GM12878 (cell line): ENCODE measurements at places on chromosomes 12 and 14. TPM values are rescaled to one million over a fixed set of nuclear protein-coding genes. Genes with fewer than 3 reads are reported as not detected.

The PRH2 gene
- polyA plus RNA-seq, result 0.50 TPM in 1 of 2 replicates, not detected in the other

DNA sequence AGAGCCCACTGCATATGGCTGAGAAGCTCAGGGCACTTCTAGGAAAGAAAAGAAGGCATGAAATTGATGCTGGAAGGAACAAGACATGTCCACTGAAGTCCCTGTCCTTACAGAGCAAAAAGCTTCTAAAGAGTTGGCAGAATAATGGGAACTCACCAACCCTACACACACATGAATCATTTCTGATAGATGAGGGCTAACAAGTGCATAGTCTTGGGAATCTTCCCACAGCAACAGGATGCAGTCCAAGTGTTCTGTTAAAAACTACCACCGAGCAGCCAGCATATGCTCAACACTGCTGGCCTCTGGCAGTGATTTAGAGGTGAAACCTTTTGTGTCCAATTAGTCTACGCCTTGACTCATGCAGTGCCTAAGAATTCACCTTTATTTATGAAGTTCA, 44.8 kb downstream of the RHOJ start:
- no peak for DNase-seq

GRCh38 chr12:60209933-60210332, 614.1 kb downstream of the SLC16A7 start:
- no peak for DNase-seq

GRCh38 chr12:51122844-51123243, 39.4 kb upstream of the CSRNP2 start:
- DNase-seq, result no peak

The PTPRR gene
- polyA plus RNA-seq, result 0.14 TPM in 1 of 2 replicates, not detected in the other

DNA sequence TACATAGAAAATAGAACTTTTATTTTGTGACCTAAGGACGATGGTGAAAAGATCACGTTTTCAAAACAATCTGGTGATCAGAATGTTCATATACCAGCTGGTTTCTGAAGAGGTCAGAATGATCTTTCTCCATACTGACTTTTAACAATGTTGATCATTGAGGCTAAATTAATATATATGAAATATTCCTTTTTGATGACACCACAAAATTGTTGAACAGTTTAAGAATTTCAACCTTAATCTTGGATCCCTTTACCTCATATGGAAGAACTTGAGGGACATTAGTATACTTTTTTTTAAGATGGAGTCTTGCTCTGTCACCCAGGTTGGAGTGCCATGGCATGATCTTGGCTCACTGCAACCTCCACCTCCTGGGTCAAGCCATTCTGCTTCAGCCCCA, 2.8 kb upstream of the REP15 start:
- no peak for DNase-seq

The PTPN6 gene
- 325 and 337 TPM in 2 replicates for polyA plus RNA-seq

DNA sequence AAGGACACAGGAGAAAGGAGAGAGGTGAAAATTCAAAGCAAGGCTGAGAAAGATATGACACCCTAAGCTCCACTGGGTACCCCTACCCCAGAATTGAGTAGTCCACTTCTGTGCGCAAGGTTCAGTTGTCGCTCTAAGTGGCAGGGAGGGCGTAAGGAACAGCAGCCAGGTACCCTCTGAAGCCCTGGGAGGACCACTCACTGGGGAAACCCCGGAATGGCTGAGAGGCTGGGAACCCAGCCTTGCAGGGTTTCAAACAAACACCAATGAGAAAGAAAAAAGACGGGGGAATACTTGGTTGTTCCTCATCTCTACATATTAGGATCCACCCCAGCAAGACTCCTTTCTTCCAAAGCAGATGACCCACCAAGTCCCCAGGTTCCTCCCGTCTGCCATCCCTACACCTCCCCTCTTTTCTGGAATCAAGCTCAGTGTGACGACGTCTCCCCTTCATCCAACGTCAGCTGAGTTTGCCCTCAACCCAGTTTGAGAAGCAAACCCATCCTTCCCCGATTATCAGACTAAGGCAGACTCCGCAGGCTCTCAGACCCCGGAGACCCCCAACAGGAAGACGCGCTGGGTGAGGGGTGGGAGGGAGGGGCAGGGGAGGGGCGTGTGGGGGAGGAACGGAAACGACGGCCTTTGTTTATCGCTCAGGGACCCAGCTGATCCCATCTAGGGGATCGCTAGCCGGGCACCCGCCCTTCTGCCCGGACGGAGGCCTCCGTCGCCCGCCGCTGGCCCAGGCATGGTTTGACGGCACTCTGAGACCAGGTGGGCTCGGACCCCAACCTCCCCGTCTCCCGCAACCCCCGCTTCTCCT, 795 bp downstream of the LMBR1L start:
- DNase-seq, result no peak

- no peak for DNase-seq
These were observed 7.2 kb downstream of the CPNE8 start for GRCh38 chr12:38898001-38898684.

The ACYP1 gene
- polyA plus RNA-seq, result 48.3 and 49.8 TPM in 2 replicates

GRCh38 chr14:99520571-99521081, 39.4 kb downstream of the CCNK start:
- DNase-seq, result no peak

GRCh38 chr12:42918443-42918842, 328.9 kb upstream of the PRICKLE1 start:
- DNase-seq, result no peak

DNA sequence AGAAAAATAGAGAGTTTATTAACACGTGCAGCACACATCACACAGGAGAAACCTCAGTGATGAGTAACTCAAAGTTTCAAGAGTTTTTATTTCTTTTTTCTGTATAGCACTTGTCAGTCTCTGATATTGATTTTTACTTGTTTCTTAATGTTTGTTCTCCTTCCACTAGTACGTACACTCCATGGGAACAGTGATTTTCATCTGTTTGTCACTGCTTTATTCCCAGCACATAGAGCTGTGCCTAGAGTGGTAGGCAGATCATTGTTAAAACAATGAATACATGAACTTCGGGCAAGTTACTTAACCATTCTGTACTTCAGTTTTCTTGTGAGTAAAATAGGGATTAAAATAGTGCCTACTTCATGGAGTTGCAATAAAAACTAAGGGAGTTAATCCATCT, 46.6 kb downstream of the ETV6 start:
- DNase-seq, result no peak

DNA sequence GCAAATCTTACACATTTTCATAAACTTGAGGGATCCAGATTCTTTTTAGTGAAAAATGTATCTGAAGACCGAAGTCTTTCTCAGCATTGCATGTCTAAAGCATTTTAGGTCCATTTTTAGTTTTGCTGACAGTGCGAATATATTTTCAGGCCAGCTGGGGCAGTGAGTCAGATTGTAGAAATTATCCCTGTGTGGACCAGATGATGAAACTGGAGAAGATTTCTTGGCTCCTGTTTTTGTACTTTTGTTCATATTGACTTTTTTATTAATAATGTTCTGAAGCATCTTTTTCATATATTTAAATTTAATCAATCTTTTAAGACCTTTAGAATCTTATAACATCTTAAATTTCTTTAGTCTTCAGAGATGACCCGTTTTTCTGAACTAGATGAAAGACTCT, 173.1 kb downstream of the FLRT2 start:
- no peak for DNase-seq

The COL2A1 gene
- polyA plus RNA-seq, result 0.19 TPM in 1 of 2 replicates, not detected in the other

DNA sequence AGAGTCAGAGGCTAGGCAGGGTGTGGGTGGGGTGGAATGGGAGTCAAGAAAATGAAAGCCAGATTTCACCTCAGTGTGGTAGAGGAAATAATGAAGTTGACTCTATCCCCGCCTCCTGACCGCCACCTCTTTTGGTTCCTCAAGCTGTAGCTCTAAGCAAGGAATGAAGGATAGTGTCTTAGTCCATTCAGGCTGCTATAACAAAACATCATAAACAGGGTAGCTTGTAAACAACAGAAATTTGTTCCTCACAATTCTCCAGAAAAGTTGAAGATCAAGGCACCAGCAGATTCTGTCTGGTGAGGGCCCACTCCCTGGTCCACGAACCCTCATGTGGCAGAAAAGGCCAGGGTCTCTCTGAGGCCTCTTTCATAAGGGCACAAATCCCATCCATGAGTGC, 109.1 kb upstream of the AMN1 start:
- DNase-seq, result no peak

The TAS2R8 gene
- polyA plus RNA-seq, result not detected in 2 replicates

DNA sequence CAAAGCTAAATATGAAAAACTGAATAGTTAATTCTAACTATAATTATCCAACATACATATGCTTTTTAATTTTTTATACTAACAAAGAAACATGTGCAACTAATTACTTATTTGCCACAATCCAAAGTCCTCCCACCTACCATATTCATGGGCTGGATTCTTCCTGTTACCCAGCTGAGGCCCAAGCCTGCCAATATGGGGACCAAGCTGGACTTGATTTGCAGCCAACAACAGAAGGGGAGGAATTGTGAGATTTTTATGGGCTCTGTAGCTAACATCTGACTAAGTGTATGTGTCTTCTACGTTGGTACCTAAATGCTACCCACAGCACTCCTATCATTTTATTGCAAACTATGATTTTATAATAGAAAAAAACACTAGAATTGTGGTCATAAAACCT, 13.1 kb upstream of the ANKS1B start:
- no peak for DNase-seq

GRCh38 chr14:33393895-33394368, 455.3 kb downstream of the NPAS3 start:
- DNase-seq, result no peak

The SLC7A7 gene
- 28.8 and 31.1 TPM in 2 replicates for polyA plus RNA-seq

GRCh38 chr12:50981319-50982239, 29.2 kb downstream of the HIGD1C start:
- no peak for DNase-seq

The PLA2G1B gene
- polyA plus RNA-seq, result not detected in 2 replicates

DNA sequence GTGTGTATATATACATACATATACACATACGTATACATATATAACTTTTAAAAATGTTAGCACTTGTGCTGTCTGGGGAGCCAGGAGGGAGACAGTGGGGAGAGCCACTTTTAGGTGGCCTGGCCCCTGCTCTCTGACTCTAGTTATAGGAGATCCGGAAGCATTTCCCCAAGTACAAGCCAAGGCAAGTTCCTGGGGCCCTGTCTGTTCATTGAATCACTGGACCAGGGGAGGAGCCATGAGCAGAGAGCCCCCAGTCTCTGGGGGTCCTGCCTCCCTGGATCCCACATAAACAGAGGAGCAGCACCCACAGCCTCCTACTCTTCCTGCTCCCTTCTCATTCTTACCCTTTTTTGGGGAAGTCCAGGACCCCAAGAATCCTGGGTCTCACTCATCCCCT, 45.4 kb upstream of the TMED10 start:
- no peak for DNase-seq

- DNase-seq, result no peak
These were observed 830 bp downstream of the PPP4R3A start for GRCh38 chr14:91509083-91509877.

DNA sequence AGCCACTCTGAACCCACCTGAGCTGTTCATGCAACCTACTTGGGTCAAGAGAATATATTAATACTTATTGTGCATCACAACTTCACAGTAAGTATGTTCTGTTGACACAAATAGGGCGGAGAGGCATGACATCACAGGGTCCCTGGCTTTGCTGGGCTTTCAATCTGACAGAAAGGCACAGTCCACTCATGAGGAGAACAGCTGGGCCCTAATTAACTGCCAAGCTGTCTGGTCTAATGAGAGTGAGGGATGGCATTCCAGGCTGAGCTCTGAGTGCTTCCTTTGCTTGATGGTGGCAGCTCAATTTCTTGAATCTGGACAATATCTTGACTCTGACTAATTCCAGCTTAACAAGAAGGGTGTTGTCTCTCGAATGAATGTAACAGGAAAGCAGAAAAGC, 2.0 kb downstream of the EFCAB11 start:
- DNase-seq, result no peak

The BEGAIN gene
- polyA plus RNA-seq, result not detected in 2 replicates

DNA sequence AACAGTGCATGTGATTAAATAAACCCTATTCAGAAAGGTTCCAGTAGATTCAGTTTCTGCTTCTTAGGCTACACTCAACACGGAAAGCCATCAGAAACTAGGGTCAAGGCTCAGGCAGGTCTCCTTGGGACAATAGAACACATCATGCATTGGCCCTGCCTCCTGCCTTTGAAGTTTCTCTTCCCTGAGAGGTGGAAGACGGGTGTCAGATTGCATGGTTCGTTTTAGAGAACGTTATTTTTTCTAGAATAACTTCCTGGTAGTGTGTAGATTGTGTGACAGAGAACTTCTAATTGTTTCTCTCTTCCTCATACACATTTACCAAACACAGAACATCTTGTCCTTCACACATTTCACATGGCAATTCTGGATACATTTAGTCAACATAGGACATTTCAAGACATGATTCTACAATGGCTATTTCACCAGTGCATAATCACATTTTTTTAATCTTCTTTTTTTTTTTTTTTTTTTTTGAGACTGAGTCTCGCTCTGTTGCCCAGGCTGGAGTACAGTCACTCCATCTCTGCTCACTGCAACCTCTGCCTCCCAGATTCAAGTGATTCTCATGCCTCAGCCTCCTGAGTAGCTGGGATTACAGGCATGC, 106.6 kb upstream of the AMN1 start:
- no peak for DNase-seq

The ATP6V1D gene
- 66.6 and 75.8 TPM in 2 replicates for polyA plus RNA-seq

The HCAR1 gene
- polyA plus RNA-seq, result not detected in 2 replicates

GRCh38 chr14:20328705-20329104, 4.4 kb downstream of the CCNB1IP1 start:
- no peak for DNase-seq

The BATF gene
- polyA plus RNA-seq, result 133 and 139 TPM in 2 replicates

GRCh38 chr14:76844223-76844622, 18.0 kb downstream of the LRRC74A start:
- DNase-seq, result no peak
